Activated B cell treated with CpG ODN at 0.5 μM for 24 hours (primary cell): ENCODE measurements at places on chromosomes 1 and 21. TPM values are rescaled to one million over a fixed set of nuclear protein-coding genes. Genes with fewer than 3 reads are reported as not detected.

The KRTAP15-1 gene
- total RNA-seq, result not detected in 2 replicates

The CELA2B gene
- not detected in 2 replicates for total RNA-seq

- no peak for DNase-seq
Observed at GRCh38 chr21:32248571-32249461, 30.0 kb downstream of the MIS18A start.

GRCh38 chr1:7117399-7118281, 332.4 kb downstream of the CAMTA1 start:
- no peak for DNase-seq

- no peak for DNase-seq
Observed at GRCh38 chr1:201713086-201713810, 115.7 kb upstream of the IPO9 start.

DNA sequence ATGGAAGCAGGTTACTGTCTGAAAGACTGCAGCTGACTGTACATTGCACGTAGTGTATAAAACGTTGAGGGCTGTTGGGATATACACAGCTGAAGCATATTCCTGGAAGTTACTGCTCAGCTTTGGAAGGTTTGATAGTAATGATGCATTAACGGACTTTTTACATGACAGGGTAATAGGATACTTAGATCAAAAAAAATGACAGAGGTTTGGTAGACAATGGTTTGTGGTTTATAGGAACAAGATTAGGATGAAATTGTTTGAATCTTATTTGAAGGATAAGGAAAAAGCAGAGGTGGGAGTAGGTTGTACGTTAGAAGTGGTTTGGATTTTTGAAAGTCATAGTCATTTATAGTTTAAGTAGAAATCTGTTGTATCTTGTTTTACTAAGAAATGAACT, 33.0 kb downstream of the ADGRL2 start:
- DNase-seq, result no peak

The PRAMEF25 gene
- not detected in 2 replicates for total RNA-seq

GRCh38 chr1:201675143-201675542, 136.2 kb downstream of the NAV1 start:
- no peak for DNase-seq

- no peak for DNase-seq
Observed at GRCh38 chr1:177741476-177741875, 228.4 kb downstream of the SEC16B start.

DNA sequence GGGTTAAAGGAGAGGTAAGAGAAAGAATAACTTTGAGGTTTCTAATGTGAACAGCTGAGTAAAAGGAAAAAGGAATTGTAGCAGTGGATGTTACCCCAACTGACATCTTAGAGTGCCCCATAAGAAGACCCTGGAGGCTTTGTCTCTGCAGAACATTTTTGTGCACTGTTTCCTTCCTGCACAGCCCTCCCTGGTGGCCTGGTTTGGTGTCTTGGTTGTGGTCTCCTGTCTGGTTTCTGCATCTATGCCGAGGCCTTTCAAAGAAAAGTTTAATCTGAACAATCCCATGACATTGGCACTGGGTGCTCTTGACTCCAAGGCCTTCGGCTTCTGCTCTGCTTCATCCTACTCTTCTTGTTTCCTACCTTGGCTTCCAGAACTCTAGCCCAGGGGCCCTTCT, 57.8 kb downstream of the RHOU start:
- no peak for DNase-seq

- DNase-seq, result no peak
Observed at GRCh38 chr21:45338311-45339017, 50.8 kb upstream of the POFUT2 start.

DNA sequence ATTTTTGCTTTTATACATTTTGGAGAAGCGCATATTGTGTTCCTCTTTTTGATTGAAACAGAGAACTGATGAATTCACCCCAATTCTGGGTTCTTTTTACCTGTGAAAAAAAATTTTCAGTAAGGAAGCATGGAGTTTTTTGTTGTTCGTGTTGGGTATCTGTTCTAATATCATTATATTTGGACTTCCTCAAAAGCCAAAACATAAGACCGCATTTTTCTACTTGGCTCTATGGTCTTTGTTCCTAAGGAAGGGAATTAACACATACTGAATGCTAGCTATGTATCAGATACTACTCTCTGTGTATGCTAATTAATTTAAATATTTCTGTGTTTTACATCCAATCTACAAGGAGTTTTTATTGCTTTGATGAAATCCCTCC, 12.9 kb downstream of the EPB41 start:
- DNase-seq, result no peak

DNA sequence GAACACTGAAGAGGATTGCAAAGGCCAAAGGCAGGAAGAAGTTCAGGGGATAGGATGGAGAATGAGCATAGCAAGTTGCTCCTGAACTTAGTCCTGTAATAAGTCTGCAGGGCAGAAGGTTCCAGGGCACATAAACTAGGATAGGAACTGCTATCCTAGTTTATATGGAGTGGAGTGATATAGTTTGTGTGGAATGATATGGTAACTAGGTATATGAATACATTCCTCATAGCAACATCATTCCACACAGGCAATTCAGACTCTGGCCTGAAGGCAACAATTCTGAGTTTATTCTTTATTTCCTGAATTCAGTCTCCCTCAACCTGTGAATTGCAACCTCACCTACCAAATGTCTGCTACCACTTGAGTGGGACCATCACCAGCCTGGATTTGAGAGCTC, 154.9 kb upstream of the GREM2 start:
- DNase-seq, result no peak

DNA sequence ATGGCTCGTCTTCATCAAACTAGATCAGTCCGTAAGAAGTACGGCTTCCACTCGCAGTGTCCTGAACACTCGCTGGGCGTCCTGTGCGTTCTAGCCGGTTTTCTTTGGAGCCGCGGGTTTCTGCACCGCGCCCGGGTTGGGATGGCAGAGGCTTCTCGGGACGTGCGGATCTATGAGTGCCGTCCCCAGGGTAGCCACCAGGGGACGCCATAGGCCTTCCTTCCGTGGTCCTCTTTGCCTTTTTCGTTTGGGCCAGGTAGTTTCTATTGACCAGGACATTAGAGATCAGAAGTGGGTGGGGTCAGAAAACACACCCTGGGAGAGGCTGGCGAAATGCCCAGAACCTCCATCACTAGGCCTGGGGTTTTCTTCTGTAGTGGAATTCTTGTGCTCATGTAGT, 273.8 kb downstream of the FAM72C start:
- DNase-seq, result no peak

The GBP3 gene
- 14.4 and 15.5 TPM in 2 replicates for total RNA-seq

GRCh38 chr1:7561331-7561921, 209.7 kb upstream of the VAMP3 start:
- DNase-seq, result no peak

The COL9A2 gene
- total RNA-seq, result 5.5 and 5.7 TPM in 2 replicates

The TTLL7 gene
- 0.12 TPM in 1 of 2 replicates, not detected in the other for total RNA-seq

DNA sequence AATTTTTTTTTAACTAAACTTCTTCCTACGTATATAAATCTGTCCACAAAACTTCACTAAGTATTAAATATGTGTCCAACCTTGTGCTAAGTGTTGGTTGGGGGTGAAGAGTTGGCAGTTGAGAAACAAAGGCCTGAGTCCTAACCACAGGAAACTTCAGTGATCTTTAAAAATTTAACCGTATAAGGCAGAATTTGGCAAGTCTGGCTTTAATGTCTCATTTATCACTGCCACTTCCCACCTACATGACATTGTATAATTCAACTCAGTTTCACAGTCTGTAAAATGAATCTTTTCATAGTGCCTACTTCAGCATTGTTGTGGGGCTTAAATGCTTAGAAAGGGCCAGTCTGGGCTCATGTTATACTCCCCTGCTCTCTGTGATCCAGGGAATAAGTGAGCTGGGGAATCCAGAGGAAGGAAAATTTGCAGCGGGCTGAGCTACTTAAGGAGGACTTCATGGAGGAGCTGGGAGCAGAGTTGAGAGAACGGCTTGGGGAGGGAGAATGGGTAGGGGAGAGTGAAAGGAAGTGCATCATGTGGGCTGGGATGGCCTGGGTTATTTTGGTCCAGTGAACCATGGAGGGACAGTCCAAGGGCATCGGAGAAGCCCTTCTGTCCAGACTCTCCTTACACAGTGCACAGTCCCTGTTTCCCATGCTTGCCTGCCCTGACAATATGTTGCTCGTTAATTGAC, 14.5 kb downstream of the IFNAR2 start:
- DNase-seq, result no peak
